ENCODE measurements at places on chromosomes 5 and 9.

DNA sequence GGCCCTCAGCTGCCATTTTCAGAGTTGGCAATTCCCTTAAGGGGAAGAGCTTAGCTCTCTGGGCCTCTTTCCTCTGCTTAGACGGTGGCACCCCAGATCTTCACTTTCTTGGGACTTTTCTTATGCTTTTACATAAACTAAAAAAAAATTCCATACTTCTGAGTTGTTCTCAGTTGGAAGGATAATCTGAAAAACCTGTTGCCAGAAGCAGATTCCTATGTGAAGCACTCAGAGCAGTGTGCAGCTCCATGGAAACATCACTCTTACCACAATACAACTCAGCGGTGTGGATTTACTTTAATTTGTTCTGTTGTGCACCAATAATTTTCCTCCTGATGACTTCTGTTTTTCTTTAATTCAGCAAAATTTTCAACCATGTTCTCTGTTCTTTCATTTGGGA is 44.1 kb upstream of the MROH2B start:
- DNase-seq: no peak

DNA sequence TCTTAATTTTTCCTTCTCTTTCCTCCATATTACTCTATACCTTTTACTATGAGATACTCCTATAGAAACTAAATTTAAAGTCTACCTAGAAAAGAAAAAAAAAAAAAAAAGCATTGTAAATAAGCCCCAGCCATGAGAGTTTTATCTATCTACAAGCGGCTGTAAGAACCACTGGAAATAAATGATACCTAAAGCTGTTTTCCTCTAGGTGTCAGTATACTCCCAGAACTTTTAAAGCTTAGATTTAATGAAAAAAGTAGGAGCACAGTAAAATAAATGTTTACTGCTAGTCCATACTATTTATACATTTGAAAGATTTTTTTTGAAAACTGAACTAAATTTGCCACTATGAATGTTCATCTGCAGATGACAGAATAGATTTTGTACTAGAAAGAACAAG is 26.2 kb downstream of the TYRP1 start:
- DNase-seq: no peak

DNA sequence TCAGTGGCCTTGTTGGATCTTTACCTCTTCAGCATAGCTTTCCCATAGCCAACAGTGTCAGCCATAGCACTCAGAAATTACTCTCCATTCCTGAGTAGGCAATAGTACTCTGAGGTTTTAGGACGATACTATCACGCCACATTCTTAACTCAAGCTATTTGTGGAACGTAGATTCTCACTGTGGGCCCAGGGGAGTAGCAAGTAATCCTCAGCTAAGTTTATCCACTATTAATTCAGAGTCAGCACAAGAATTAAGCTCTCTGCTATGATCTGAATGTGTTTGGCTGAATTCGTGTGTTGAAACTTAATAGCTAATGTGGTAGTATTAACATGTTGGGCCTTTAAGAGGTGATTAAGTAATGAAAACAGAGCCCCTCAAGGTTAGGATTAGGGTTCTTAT is 858.8 kb upstream of the NUDT12 start:
- no peak for DNase-seq

- no peak for DNase-seq
Observed at GRCh38 chr9:116674210-116674980, 12.7 kb upstream of the TRIM32 start.

DNA sequence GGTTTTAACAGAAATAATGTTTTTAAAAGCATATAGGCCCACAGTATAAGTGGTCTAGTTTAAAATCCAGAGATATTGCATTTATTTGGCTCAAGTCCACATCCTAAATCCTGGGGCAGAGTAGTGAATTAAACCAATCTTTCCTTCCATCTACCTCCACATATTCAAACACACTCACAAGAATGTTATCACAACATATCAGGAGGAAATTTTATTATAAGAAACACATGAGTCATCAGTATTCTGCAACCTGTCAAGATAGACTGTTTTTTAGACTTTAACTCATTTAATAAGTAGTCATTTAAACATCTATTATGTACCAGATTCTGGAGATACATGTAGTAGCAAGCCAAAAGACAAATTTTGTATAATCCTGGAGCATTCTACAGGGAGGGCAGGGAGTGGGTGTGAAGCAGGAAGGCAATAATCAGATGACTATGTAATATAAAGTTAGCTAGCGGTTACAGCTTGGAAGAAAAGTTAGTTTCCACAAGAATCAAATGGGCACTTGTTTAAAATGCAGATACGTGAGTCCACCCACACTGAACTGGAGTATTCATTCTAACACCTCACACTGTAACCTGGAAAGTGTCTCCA is 187.3 kb upstream of the PIK3R1 start:
- DNase-seq: no peak

- DNase-seq: no peak
Observed at GRCh38 chr5:79070350-79070667, 742 bp downstream of the BHMT2 start.
